ENCODE measurements at places on chromosomes 12 and 14. TPM values are rescaled to one million over a fixed set of nuclear protein-coding genes. Genes with fewer than 3 reads are reported as not detected.

Gene RPL10L
- polyA plus RNA-seq: not detected

Gene MANSC4
- polyA plus RNA-seq: not detected

Gene OAS2
- 5.0 TPM for polyA plus RNA-seq

Gene TMCC3
- polyA plus RNA-seq: 6.7 TPM

DNA sequence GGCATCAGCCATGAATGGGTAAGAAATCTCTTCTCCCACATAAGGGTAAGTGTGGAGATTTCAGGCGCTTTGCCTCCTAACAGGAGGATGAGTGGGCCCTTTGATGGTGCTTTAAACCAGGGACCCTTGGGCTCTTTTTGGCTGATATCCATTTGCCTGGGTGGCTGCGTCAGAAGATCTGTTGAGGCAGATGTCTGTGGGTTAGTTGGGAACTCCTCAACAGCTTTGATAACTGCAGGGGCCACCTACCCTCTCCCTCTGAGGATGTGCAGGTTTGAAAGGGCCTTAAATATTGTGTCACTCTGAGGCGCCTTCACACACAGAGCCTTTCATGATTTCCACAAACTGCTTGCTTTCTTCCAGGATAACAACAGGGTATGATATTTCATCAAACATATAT lies 210.7 kb downstream of the PPM1H start:
- DNase-seq: no peak

- DNase-seq: no peak
Measured at GRCh38 chr12:6612652-6613014, 5.5 kb upstream of the CHD4 start.

- peak; percentile 58 for DNase-seq
Measured at GRCh38 chr12:123532808-123533649, 490 bp downstream of the RILPL1 start.

All from kidney (tissue), 22 donors.